Fibroblast of pulmonary artery (primary cell): ENCODE measurements at places on chromosomes 4 and X.
A peak's percentile ranks its signal among the peaks of the same experiment; 100 is the strongest.

DNA sequence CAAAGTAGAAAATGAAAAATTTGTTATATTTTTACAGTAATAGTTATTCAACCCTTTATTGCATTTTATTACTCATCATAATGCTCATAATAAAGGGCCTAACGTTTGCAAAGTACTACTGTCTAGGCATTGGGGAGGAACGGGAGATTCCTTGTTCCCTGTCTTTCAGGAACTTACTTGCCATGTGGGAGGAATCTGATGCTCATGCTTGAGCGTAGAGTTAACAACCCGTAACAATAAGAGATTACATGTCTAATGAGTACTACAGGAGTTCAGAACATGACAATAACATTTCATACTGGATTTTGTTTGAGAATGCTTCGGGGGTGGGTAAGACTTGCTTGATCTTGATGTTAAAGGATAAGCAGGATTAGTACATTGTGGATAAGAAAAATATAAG, 2.9 kb downstream of the CCSER1 start:
- no peak for DNase-seq

GRCh38 chrX:112910418-112910817, 69.8 kb upstream of the AMOT start:
- DNase-seq, result no peak

- DNase-seq, result no peak
These were observed 10.0 kb upstream of the CSN1S1 start for GRCh38 chr4:69920874-69921273.

DNA sequence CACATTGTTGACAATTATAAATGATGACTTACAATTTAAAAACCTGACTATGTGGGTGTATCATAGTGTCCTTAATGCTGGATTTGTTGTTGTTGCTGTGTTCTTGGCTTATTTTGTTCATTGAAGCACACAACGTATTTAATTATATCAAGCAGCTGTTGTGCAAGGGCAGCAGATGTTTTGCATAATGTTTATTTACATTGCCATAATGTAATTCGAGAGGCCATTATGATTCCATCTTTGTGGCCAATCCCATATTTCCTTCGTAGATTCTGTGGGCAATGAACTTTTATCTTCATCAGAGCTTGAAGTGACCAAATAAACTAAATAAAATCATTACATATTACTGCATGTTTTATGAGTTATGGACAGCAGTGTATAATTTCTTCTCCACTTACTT, 422.6 kb upstream of the GALNTL6 start:
- DNase-seq, result no peak

GRCh38 chrX:102155806-102156179, at the start of gene BEX5:
Gene BEX5, minus strand, starts transcription at chrX:102155977. Its CDS starts 1,712 bp downstream, at chrX:102154265.
- no peak for DNase-seq

DNA sequence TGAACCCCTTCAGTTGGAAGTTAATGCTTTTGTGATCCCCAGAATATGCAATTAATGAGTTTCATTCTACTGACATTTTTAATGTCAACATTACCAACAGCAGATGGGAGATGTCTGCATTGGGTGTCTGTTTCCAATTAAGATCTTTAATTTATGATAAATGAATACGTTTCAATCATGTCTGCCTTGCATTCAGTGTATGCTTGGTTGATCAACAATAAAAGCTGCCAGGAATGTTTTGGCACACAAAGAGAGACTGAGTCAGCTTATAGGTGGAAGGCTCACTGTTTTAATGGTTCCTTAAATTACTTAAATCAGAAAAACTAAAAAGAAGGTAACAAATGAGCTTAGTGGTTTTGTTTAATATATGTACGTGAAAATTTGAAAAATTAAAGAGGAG, 359.9 kb upstream of the CNKSR2 start:
- no peak for DNase-seq

- peak; percentile 69 for DNase-seq
These were observed 958 bp upstream of the UGT2B7 start for GRCh38 chr4:69095301-69095731.

DNA sequence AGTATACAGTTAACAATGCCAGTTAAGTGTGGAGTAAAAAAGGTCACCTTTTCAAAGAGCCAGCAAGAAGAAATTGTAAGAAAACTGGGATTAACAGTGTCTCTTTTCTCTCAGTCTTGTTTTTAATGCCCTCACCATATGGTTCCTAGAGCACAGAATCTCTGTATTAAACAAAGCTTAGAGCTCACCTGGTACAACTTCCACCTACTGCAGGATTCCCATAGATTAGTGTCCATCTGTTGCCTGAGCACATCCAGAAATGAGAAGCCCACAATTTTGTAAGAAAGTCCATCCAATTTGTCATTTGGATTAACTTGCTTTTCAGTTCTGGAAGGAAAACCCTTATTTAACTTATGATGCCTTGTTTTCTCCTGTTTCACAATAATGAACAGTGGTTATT, 1037.1 kb downstream of the STPG2 start:
- no peak for DNase-seq

- no peak for DNase-seq
These were observed 39.3 kb upstream of the RPL34 start for GRCh38 chr4:108581083-108581482.

DNA sequence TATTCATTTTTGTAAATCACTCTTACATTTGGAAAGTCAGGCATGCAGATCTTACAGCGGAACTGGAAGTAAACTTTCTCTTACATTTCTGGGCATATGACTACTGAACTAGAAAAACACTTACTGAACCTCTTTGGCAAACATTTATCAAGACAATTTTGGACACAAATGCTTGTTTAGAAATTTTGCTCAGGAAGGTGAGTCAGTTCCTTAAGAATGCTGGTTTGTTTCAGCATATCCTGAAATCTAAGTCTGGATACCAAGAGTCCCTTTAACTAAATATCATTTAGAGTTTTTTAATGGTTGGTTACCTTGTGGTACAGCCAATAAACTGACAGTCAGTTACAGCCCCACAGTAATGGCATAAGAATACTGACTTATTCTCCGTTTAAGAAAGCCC, 15.0 kb downstream of the SHISA3 start:
- peak; percentile 97 for DNase-seq

GRCh38 chr4:141807103-141807891, 170.9 kb downstream of the IL15 start:
- DNase-seq, result peak; percentile 17

GRCh38 chrX:103688946-103689345, 2.4 kb upstream of the MORF4L2 start:
- DNase-seq, result peak; percentile 59

DNA sequence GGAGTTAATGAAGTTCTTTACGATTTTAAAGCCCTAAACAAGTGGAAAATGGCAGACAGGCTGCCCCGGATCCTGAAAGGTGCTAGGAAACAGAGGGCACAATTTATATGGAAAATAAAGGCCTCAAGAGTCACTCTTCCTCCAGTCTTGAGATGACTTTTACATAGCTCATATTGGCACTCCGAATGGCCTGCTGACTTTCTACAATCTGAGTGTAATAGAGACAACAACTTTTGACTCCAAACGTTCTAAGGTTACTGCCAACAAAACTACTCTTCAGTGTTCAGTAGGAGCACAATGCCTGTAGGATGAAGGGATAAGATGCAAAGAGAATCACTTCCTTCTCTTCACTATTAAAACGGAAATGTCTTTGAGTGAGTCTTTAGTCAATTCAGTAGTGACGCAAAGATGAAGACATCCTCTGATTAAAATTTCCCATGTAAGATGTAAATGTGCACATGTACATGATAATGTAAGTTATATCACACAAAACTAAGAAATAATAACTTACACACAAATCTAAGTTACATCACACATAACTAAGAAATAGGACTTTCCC, 40.5 kb downstream of the VEGFC start:
- DNase-seq, result no peak

- no peak for DNase-seq
These were observed 19.6 kb downstream of the CCNG2 start for GRCh38 chr4:77176640-77177039.

GRCh38 chrX:14564058-14564457, 34.7 kb downstream of the GLRA2 start:
- no peak for DNase-seq

GRCh38 chrX:124194199-124194598, 138.3 kb upstream of the TEX13D start:
- DNase-seq, result peak; percentile 7

GRCh38 chrX:119399772-119400101, 601 bp downstream of the SLC25A43 start:
- DNase-seq, result peak; percentile 20

GRCh38 chrX:80181079-80181478, 166.5 kb downstream of the TBX22 start:
- no peak for DNase-seq

DNA sequence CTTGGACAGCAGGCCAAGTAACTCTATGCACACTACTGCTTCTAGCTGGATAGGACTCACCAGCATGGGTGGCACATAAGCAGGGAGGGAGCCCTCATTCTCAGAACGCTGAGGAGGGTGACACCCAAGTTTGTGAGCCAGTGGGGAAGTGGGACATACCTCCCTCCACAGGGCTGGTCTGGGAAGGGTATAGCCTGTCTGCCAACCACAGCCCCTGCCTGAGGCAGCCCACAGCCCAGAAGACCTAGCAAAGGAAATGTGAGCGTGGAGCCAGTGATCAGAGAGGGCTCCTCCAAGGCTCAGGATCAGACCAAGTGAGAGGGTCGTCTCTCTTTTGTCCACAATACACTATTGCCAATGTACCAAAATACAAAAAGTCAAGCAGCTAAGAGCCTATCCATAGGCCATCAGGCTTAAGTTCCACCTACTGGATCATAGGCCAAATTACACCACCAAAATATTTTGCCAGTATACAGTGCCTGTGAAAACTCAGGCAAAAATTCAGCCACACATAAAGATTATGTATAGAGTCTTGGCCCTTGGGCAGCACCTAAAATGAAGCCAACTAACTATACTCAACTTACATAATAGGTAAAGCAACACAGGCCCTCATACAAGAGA, 1203.1 kb downstream of the PCDH18 start:
- peak; percentile 4 for DNase-seq

DNA sequence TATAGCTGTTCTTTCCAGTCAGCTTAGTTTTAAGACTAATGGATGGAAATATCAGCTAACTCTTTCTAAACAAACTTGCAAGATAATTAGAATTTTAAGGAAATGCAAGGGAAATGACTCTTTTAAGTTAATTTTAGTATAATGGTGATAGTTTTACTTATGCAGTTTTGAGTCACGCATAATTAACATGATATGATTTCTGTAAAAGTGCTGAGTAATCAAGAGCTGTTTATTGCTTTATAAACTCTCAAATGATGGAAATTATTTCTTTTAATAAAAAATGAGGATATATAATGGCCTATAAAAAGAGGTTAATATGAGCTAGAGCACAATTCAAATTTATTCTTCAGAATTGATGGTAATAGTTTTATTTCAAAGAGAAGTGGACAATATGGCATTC, 385.9 kb downstream of the GLUD2 start:
- DNase-seq, result no peak
